Eye (tissue), 1 donor: ENCODE measurements at places on chromosomes 1 and 21.

DNA sequence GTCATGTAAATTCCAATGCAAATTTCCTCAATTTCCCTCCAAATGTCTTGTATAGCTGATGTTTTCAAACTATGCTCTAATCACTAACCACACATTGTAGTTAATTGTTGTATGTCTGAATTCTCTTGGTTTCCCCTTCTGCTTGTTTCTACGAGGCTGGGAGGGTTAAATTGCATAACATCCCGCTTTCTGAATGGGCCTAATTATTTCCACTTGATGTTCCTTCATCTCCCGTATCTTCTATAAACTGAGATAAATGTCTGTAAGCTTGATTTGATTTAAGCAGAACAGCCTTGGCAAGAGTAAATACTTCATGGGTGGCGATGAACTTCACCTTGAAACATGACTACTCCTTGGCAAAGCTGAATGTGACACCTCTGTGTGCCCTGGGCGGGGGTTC lies 72.2 kb downstream of the SERINC2 start:
- no peak for DNase-seq

- no peak for DNase-seq
Measured at GRCh38 chr1:41640756-41641474, 156.4 kb upstream of the EDN2 start.

DNA sequence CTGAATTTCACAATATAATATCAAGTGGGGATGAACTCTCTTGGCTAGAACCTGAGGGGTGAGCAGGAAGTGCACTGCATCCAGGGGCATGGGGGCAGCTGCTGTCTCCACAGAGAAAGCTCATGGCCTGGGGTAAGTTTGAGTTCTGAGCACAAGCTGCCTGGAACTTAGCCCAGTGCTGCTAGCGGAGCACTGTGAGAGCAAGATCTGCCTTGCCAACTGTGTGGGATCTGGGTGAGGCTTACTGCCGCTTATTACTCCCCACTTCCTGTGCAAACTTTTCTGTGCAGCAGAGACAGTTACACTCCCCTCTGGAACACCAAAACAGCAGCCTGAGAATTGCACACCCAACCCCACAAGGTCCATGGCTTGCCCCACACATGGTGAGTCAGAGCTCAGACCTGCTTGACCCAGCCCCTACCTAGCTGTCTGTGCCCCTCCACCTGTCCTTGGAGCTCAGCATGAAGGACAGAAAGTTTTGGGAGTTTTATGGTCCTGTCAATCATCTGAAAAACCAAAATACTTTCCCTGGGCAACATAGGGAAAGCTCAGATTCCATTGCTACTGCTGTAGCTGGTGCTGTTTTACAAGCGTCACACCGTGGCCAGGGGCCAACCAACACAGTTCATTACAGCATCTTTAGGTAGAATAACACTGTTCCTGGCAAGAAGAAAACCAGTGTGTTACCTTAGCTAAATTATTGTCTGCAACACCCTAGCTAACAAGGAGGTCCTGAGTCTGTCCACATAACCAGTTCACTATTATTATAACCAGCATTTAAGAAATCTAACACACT lies 762.1 kb upstream of the NEGR1 start:
- DNase-seq: no peak

- no peak for DNase-seq
Measured at GRCh38 chr1:183996040-183996384, 41.5 kb downstream of the COLGALT2 start.

- DNase-seq: no peak
Measured at GRCh38 chr1:219917851-219918466, 10.4 kb downstream of the SLC30A10 start.

DNA sequence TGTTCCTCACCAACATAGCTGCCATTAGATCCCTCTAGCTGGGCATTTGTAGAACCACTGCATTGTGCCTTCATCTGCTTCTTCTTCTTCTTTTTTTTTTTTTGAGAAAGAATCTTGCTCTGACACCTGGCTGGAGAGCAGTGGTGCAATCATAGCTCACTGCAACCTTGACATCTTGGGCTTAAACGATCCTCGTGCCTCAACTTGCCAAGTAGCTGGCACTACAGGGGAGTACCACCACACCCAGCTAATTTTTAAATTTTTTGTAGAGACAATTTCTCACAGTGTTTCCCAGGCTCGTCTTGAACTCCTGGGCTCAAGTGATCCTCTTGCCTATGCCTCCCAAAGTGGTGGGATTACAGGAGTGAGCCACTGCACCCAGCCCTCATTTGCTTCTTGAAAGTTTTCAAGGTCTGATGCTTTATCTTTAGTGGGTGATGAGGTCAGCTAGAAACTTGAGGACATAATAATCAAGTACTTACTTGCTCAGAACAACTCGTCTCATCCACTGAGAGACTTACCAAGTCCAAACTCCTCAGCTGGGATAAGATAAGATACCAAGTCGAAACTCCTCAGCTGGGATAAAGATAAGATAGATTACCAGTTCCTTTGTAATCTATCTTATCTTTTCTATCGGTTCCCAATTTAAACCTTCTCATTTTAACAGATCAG lies 71.5 kb downstream of the MACF1 start:
- no peak for DNase-seq

GRCh38 chr1:223765719-223766340 lies 53.5 kb downstream of the CAPN2 start:
- no peak for DNase-seq

DNA sequence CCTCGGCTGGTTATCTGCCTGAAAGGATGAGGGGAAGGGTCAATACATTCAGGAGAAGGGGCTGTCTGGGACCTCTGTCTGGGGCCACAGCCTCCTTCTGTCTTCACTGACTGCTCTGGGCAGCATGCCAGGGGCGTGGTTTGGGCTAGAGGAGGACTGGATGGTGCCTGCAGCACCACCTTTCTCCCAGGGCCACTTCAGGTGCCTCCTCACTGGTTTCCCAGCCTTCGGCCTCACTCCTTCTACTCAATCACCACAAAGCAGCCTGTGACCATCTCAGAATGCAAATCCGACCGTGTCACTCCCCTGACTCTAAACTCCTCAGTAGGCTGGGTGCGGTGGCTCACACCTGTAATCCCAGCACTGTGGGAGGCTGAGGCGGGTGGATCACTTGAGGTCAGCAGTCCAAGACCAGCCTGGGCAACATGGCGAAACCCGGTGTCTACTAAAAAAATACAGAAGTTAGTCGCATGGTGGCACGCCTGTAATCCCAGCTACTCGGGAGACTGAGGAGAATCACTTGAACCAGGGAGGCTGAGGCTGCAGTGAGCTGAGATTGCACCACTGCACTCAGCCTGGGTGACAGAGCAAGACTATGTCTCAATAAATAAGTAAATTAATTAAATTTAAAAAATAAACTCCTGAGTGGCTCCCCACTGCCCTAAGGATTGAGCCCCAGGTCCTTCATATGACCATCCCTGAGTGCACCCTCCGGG lies 50.1 kb upstream of the ECE1 start:
- no peak for DNase-seq

DNA sequence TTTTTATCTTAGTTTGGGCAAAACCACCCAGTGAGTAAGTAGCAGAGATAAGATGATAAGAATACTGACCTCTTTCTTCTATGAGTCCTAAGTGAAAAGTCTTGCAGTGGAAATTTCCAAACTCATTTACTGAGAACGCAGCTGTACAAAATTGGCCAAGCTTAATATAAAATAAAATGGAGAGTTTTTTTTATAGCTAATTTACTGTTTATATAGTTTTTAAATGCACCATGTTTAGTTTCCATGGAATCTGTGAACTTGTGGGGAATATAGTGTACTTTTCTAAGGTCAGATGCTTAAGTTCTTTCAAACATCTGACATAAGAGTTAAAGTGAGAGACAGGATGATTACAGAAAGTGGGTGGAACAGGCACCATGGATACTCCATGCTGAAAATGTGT lies 833.5 kb downstream of the ADGRL2 start:
- no peak for DNase-seq

- no peak for DNase-seq
Measured at GRCh38 chr1:204477036-204477740, 17.4 kb downstream of the PIK3C2B start.

- DNase-seq: no peak
Measured at GRCh38 chr1:86149591-86149990, 7.0 kb downstream of the COL24A1 start.

DNA sequence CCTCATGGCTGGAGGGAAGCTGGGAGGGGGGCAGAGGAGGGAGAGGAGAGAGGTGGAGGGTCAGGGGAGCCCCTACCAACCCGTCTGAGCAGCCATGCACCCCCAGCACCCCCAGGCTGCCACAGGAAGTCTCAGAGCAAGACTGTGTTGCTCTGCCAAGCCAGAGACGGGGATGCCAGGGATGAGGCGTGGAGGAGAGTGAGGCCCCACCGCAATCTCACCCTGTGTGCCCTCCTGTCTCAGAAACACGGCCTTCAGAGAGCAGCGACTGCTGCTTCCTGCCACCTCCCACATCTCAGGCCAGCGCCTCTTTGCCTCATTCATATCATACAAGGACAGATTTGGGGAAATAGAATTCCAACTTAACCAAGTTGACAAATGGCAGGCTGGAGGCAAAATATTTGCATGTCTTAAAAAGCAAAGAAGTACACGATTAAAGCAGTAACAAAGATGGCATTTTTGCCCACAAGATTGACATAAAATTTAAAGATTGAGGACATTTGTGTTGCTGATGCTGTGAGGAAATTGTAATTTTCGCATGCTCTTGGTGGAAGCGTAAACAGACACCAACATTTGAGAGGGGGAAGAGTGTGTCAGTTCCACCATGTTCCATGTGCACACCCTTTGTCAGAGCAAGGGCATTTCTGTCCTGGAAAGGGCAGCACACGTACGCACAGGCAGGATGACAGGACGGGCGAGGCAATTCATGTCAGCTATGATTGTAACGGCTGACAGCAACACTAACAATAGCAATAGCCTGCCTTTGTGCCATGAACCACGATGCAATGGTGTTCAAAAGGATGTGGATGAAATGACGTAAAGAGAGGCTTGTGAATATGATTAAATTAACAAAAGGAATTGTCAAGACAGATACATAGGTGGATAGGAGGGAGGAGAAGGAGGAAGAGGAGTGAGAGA lies 59.0 kb upstream of the BACE2 start:
- peak; percentile 58 for DNase-seq

DNA sequence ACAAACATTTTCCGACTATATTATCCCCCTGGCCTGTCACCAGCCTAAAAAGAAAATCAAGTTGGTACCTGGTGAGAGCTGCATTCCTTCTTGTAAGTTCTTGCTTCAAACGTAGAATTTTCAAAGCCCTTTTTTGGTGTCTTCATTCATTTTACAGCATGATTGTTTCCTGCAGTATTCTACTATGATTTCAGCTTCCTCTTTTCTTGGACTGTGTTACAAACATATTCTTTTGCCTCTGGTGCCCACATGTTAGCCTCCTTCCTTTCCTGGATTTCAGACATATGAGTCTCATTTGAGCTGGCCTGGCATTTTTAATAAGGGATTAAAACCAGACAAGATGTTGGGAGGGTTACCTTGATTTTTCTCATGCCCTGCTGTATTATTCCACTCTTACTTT lies 142.5 kb downstream of the PIGK start:
- no peak for DNase-seq

DNA sequence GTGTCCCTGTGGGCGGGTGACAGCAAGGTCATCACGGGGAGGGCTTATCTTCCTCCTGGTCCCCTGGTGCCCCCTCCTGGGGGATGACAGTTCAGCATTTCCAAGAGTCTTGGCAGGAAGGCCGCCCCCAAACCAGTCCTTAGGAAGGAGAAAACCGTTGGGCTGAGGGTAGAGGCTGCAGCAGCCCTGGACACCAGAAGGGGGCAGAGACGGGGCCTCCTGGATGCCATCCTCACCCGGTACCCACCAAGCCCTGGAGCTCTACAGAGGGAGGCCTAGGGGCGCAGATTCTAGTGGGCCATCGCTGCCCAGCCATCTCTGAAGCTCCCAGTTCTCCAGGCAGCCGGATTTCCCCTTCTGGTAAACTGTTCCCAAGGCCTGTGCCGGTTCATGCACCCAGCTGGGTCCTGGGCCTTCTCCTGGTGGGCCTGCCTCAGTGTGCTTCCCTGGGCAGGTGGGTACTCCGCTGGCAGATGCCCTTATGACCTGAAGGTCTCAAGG lies 14.8 kb upstream of the ZNF669 start:
- DNase-seq: peak; percentile 19

- no peak for DNase-seq
Measured at GRCh38 chr1:66648901-66649595, 103.2 kb upstream of the DYNLT5 start.

DNA sequence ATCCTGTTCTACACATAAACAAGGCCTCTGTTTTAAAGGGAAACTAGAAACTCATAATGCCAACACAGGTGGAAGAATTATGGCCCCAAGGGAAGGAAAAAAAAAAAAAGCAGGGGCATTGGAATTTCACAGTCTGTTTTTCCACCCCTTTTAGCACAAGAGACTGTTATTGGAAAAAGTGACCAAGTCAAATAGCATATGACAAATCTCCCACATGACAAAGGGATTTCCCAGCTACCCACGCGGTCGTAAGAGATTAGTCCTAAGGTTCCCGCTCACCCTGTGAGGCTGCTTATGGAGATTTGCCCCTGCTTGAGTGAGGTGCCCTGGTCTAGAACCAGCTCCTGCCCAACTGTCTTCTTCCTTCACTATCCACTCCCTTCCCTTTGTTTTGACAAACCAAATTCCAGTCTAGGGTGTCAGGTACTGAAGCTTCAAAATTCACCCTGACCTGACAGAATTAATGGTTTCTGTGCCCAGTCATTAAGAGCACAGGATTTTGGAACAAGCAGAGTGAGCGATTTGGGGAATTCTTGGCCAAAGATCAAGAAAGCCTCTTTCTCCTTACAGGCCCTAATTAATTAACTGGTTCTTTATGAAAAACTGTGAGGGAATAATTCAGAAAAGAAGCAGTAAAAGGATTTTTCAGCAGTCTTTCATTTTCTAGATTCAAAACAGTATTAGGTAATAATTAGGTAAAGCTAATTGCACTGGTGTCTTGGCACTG lies 107.3 kb downstream of the NMNAT2 start:
- DNase-seq: peak; percentile 54

DNA sequence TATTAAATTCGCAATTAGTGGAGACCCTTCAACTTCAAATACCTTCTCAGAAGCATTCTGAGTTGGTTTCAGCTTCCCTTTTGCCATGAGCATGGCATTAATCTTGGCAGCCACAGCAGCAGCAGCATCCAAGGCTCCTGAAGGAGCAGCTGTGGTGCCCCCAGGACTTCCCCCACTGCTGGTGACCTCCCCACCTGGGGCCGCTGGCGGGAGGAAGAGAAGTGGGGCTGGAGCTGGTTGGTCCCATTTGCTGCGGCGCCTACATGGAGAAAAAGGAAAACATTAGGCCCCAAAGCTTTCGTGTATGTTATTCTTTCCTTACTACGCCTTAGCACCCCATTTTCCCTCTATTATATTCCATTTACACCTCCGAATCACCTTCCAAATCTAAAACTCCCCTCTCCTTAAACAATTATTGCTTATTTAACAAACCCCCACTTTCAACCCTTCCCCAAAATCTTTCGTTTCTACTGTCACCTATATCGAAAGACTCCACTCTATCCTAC lies 569 bp downstream of the KHDC4 start:
- DNase-seq: peak; percentile 21

- DNase-seq: no peak
Measured at GRCh38 chr1:156232201-156232894, 9.6 kb upstream of the BGLAP start.

- no peak for DNase-seq
Measured at GRCh38 chr1:167849666-167850065, 64.3 kb downstream of the ADCY10 start.

- DNase-seq: no peak
Measured at GRCh38 chr1:70057500-70057899, 147.9 kb downstream of the LRRC40 start.
